ENCODE measurements at places on chromosomes 6 and 20.
A peak's percentile ranks its signal among the peaks of the same experiment; 100 is the strongest.

GRCh38 chr6:157172830-157173536 lies 150.3 kb downstream of the TMEM242 start:
- DNase-seq: no peak

- DNase-seq: no peak
Observed at GRCh38 chr6:125550892-125551291, 198.5 kb upstream of the HEY2 start.

GRCh38 chr6:14023855-14024254 lies 93.7 kb upstream of the CD83 start:
- DNase-seq: peak; percentile 6

GRCh38 chr6:157492249-157492648 lies 111.3 kb downstream of the ZDHHC14 start:
- DNase-seq: no peak

GRCh38 chr6:101395345-101395744 lies 1.8 kb downstream of the GRIK2 start:
- peak; percentile 36 for DNase-seq

DNA sequence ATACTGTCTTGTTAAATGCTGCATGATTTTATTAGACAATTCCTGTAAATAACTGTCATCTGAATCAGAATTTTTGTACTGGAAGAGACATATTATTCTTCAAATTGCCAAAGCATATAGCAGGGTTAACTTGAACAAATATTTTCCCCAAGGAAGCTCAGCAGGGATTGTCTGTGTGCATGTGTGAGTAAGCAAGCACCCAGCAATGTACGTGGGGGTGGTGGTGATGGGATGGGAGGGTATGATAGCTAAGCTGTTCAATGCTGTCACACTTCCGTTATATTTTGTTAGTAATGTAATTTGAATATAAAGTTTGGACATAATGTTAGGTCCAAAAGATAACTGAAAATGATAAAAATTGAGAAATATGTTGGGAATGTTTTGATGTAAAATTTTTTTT lies 118.1 kb downstream of the MYB start:
- peak; percentile 79 for DNase-seq

DNA sequence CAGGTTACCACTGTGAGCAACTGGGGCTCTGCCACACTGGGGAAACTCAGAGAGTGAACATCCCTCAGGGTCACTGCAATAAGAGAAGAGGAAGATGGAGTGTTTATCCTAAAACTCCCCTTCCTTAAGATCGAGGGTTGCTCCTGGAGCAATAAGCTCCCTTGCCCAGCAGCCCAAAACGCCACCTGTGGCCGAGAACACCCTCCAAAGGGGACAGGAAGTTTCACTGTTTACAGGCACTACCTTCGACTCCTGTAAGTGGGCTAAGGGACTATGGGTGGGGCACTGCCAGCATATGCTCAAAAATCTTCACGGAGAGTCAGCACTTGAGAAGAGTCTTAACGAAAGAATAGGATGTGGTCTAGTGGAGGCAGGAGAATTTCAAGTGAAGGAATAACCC lies 132.5 kb downstream of the FAXC start:
- DNase-seq: no peak

GRCh38 chr6:141110481-141110880 lies 1022.2 kb upstream of the GJE1 start:
- peak; percentile 44 for DNase-seq

GRCh38 chr6:162637317-162637716 lies 90.2 kb downstream of the PRKN start:
- DNase-seq: no peak

DNA sequence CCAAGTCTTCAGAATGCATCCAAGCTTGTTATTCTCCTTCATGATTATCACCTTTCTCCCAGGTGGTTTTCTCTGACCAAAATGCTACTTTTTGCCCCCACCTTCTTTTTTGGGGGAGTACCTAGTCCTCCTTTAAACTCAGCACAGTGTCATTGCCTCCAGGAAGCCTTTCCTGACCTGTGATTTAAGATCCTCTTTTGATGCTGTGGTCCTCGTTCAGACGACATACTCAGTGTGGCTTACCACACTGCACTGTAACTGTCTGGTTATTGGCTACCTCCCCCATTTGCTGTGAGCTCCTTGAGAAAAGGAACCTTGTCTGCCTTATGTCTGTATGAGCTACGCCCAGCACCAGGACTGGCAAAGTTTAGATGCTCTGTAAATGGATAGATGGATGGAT lies 14.6 kb downstream of the SAYSD1 start:
- DNase-seq: no peak

GRCh38 chr20:59752101-59752586 lies 147.8 kb downstream of the PHACTR3 start:
- DNase-seq: peak; percentile 1

- DNase-seq: peak; percentile 29
Observed at GRCh38 chr20:21322921-21323331, 19.8 kb downstream of the XRN2 start.

- no peak for DNase-seq
Observed at GRCh38 chr6:118715376-118715775, 64.0 kb upstream of the CEP85L start.

DNA sequence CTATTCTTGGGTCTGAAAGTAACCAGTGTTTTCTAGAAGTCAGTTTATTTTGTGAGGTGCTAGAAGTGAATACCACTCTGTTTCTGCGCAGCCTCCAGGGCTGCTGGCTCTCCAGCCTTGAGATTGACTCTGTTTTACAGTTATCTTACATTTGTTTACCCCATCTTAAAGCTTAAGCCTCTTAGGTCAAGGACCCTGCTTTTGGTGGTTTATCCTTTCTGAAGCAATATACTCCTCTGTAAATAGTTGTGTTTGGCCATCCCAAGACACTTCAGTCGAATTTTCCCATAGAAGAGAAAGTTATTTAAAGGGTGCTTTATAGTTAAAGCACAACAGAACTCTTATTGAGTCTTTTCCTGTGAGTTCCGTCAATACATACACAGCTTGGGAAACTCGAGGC lies 190.6 kb upstream of the RSPO3 start:
- no peak for DNase-seq

- no peak for DNase-seq
Observed at GRCh38 chr6:23989885-23990533, 136.0 kb upstream of the NRSN1 start.

DNA sequence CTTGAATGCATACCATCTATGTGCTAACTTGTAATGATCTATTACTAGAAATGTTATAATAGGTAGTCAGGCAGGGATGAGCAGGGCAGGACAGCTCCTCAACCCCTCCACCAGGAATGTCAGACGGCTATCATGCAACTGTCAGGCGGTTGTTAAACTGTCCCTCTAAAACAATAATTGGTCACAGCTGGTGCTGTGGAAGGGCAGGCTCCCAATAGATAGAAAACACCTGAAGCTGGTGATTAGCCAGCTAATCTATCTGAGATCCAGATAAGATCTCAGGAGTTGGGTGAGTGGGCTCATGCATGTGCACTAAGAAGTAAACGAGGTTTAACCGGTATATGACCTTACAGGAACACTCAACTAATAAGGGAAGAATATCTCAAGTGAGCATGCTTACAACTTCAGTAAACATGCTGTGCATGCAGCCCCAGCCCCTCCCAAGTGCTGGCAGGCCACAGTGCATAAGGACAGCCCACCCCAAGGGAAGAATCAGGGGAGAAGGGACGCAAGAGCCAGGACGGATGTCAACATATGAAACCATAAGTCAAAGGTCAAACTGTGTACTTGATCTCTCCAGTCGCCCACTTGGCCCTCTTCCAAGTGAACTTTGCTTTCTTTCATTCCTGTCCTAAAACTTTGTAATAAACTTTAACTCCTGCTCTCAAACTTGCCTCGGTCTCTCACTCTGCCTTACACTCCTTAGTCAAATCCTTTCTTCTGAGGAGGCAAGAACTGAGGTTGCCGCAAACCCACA lies 566.2 kb upstream of the NRSN1 start:
- no peak for DNase-seq

DNA sequence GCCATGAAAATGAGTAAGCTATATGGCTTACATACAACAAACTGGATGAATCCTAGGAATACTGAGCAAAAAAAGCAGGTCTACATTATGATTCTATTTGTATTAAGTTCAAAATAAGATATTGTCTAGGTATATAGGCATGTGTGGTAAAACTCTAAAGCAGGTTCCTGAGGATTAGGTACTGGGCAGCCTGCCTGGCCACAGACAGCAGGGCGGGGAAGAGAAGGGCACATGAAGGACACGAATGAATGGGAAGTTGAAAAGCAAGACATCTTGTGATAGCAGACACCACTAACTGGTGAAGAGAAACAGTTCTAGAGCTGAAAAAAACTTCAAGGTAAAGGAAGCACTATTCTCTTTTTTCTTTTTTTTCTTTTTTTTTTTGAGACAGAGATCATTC lies 72.6 kb upstream of the SLC4A11 start:
- DNase-seq: no peak

DNA sequence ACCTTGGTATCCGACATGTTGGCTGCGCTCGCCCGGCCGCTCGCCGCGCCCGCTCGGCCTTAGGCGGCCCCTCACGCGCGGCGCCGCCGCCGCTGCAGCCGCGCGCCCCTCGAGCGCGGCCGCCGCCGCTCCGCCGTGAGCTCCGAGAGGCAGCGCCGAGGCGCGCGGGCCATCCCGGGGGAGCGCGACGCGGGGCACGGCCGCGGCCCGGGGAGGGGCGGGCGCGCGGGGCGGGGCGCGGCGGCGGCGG lies at the start of gene KIF13A:
TSS of gene KIF13A (minus strand) at position 189 of the 250 bp plus-strand sequence. CDS start at position 17, 172 bp downstream.
- no peak for DNase-seq

DNA sequence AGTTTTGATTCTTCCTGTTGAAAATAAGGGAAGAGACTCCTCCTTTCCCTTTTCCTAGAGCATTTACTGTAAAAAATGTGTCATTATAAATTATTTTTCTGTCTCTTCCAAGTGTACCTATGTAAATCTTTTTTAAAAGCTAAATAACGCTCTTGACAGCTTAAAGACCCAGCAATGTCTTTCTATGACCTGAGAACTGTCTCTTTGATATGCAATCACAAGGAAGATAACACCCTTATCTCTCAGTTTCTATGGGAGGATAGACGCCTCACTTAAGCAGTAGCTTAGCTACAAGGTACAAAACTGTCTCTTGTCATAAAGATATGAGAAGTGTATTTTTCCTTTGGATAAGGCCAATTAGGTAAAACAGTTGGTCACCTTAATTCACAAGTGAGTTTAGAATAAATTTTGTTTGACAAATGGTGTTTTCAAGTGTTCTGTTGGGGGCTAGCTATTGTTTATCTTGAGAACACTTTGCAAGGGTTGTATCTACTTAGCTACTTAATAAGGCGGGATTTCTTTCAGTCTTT lies 980.6 kb upstream of the EYS start:
- DNase-seq: no peak

- peak; percentile 86 for DNase-seq
Observed at GRCh38 chr6:7542874-7543624, 1.6 kb downstream of the DSP start.

GRCh38 chr6:145339089-145339488 lies 396.2 kb downstream of the EPM2A start:
- no peak for DNase-seq

GRCh38 chr20:17835240-17835933 lies 133.2 kb downstream of the SNX5 start:
- DNase-seq: peak; percentile 94

GRCh38 chr6:3610206-3610605 lies 141.3 kb downstream of the PXDC1 start:
- peak; percentile 63 for DNase-seq

- no peak for DNase-seq
Observed at GRCh38 chr6:47106721-47107197, 64.6 kb upstream of the ADGRF1 start.

GRCh38 chr6:14178083-14178445 lies 60.5 kb downstream of the CD83 start:
- peak; percentile 42 for DNase-seq

DNA sequence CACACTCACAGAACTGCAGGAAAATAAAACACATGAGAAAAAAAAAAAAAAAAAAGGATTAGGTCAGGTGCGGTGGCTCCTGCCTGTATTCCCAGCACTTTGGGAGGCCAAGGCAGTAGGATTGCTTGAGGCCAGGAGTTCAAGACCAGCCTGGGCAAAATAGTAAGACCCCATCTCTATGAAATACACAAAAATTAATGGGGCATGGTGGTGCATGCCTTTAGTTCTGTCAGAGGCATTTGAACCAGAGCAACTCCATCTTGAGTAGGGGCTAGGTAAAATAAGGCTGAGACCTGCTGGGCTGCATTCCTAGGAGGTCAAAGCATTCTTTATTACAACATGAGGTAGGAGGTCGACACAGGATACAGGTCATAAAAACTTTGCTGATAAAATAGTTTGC lies 39.0 kb upstream of the JARID2 start:
- DNase-seq: no peak

DNA sequence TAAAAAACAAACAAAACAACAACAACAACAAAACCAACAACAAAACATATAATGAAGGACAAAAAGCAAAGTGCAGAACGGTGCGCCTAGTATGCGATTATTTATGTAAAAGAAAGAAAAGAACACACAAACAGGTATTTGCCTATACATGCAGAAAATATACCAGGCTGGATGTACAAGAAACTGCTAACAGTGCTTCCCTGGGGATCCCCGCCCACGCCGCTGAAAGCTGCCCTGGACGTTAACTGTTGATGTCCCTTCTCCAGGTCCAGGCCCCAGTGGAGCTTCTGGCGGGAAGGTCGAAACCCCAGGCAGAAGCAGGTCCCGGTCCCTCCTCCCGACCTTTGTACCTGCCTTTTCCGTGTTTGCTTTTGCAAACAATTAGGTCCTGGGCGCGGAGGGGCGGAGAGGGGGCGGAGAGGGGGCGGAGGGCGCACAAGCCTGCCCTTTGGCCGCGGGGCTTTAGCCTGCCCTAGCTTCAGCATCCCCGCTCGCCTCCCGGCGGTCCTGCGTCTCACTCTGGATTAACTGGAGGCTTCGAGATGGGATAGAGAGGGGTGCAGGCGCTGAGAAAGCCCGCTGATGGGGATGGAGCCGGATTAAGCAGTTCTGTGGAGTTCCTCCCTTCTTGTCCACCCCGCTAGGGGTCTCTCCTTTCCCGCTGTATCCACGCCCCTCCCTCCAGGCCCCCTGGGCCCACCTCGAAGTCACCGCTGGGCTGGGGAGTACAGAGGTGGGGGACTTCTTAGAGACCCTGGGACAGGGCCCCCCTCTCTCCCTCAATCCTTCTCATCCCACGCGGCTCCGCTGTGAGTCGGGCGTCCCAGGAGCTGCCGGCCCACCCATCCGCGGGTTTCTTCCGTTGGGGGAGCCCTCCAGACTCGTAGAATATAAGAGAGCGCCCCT lies 8.2 kb upstream of the AHCY start:
- DNase-seq: no peak

DNA sequence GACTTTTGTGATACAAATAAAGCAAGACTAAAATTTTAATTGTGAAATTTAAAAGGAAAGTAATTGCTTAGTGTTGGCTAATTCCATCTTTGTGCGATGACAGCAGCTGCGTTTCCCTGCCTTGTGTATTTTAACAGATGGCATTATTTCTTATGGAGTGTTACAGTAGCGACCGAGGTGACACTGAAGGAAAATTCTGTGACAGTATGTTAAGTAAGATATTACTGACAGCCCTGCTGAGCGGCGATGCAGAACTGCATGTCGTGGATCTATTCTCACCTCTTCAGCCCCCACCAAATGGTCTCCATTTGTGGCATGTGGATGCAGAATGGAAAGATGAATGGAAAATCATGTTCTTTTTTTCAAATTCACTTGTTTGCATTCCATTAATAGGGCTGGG lies 289.4 kb downstream of the RNF144B start:
- no peak for DNase-seq
